ENCODE measurements at places on chromosomes 5 and 9.
A peak's percentile ranks its signal among the peaks of the same experiment; 100 is the strongest.

- DNase-seq, result no peak
Observed at GRCh38 chr9:18673179-18673578, 199.2 kb downstream of the ADAMTSL1 start.

GRCh38 chr9:5437254-5438216, at the start of gene PLGRKT:
Gene PLGRKT, minus strand, starts transcription at chr9:5437925. Its CDS starts 5,948 bp downstream, at chr9:5431977.
- peak; percentile 68 for DNase-seq

- DNase-seq, result no peak
Observed at GRCh38 chr5:17252543-17252942, 35.1 kb downstream of the BASP1 start.

- no peak for DNase-seq
Observed at GRCh38 chr9:121498487-121499176, 1.0 kb downstream of the GGTA1 start.

- DNase-seq, result no peak
Observed at GRCh38 chr5:173782671-173783101, 105.5 kb upstream of the CPEB4 start.
